ENCODE measurements at places on chromosomes 16 and 17. TPM values are rescaled to one million over a fixed set of nuclear protein-coding genes. Genes with fewer than 3 reads are reported as not detected.

Gene SEZ6L2
- total RNA-seq: 7.7 TPM

Gene TPSD1
- total RNA-seq: 1.1 TPM

Gene CXCL16
- total RNA-seq: 3.2 TPM

Gene SLC13A2
- total RNA-seq: not detected

Gene NECAB2
- total RNA-seq: 1.0 TPM

DNA sequence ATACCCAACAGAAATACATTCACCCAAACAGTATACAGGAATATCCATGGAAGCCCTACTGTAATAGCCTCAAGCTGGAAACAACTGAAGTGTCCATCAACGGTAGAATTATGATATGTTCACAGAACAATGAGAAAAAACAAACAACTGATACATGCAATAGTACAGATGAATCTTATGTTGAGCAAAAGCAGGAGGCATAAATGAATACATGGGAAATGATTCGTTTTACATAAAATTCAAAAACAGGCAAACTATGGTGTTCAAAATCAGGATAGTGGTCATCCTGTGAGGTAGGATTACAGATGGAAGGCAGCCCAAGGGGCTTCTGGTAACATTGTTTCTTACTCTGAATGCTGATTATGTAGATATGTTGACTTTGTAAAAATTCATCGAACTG, 25.1 kb downstream of the RFFL start:
- DNase-seq: no peak

- DNase-seq: no peak
Observed at GRCh38 chr17:59707971-59708430, 547 bp downstream of the VMP1 start.

- DNase-seq: no peak
Observed at GRCh38 chr16:20905576-20905975, 5.0 kb downstream of the LYRM1 start.

DNA sequence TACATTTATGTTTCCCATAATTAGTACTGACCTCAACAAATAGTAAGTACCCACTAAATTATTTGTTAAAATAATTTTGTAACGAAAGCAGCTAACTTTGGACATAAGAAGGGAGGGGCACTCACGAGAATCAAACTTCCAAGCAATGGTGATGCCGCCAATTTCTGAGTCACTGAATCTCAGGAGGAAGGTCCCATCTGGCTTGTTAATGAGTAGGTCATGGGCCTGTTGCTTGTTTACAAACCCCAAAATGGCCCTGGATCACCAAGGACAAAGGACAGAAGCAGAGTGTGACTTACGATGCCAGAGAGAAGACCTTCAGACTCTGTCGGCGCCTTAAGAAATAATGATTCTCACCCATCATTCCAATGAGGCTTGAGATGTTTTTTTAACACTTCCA, 15.8 kb upstream of the GHDC start:
- no peak for DNase-seq

DNA sequence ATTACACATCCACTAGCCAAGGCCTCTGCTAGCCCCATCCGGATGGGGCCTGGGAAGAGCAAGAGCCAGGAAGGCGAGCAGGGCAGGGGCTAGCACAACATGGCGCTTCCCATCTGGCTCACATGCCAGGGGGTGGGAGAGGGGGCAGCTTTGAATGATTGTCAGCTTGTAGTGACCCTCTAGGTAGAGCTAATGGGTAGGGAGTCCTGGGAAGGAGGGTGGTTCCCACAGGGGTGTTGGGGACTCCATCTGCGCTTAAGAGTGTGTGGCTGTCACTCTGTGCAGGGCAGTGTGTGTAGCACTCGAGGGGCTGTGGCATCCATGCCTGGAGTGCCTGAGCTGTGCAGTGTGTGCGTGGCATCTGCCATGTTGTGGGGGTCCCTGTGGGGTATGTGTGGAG, 24.5 kb downstream of the ARHGAP23 start:
- no peak for DNase-seq

DNA sequence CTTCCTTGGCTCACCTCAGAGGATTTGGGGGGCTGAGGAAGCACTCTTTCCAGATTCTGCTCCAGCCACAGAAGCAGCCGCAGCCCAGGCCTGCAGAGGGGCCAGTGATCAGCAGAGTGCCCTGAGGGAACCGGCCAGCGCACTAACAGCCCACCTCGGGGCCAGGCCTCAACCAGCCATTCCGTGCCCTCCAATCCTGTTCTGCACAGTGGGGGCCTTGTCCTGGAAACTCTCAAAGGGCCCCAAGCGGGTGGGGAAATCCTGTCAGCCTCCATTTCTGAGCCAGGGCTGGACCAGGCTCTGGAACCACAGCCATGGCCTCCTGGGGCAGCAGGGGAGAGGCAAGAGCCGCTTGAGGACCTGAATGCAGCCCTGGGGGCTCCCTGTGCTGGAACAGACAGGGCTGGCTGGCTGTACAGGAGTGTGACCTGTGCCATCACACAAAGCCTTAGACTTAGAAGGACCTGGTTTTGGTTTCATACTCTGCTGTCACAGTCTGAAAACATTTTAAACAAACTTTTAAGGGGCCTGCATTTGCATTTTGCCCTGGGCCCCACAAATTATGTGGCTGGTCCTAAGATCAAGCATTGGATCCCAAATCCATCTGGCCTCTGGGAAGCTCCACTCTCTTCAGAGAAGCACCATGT, 10.0 kb downstream of the CNGB1 start:
- DNase-seq: no peak

DNA sequence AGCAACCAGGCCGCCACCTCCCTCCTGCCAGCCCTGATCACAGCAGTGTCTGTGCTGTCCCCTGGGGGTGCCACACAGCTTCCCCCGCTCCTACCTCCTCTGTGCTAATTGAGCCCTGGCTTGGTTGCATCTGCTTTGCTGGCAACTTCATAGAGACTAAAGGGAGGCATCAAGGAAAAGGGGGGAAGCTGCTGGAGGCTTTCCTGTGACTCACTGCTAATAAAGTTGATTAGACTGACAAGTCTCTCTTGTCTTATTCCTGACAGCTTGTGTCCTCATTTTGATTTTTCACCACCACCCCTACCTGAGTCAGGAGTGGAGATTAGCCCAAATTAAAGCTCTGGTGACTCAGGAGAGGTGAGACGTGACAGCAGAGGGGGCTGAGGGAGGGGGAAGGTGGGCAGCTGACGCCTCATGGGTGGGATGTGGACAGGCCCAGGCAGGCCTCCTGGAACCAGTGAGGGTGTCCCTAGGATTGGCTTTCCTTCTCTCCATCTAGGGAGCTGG, 310.0 kb downstream of the CBLN1 start:
- DNase-seq: peak; percentile 8

DNA sequence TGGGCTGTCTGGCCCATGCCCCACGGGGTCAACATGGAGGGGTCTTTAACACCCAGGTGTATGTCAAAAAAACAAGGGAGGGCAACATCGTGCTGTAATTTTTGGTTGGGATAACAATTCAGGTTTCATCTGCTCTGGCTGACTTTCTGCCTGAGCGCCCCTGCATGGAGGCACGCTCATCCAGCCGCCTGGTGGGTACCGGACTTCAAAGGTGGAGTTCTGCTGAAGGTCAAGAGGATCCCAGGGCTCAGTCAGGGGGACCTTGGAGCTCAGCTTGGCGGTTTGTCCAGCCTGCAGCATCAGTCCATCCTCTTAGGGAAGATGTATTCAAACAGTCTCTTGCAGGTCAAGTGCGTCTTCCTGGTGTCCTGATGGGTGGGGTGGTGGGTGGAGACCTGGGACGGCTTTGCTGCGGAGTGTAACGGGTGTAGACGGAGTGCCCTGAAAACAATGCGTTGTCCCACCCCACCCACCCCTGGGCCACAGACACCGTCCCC, 5.4 kb upstream of the SGF29 start:
- DNase-seq: no peak

- no peak for DNase-seq
Observed at GRCh38 chr17:35368081-35368830, 5.2 kb downstream of the SLFN11 start.

- DNase-seq: no peak
Observed at GRCh38 chr17:56020369-56020768, 132.9 kb upstream of the ANKFN1 start.

Measured in urinary bladder (tissue), 4 donors.